ENCODE measurements at places on chromosomes 5 and 9.

GRCh38 chr9:89171693-89172092 lies 6.9 kb downstream of the SHC3 start:
- no peak for DNase-seq

- no peak for DNase-seq
Observed at GRCh38 chr5:111070272-111071134, 1.0 kb upstream of the TSLP start.

DNA sequence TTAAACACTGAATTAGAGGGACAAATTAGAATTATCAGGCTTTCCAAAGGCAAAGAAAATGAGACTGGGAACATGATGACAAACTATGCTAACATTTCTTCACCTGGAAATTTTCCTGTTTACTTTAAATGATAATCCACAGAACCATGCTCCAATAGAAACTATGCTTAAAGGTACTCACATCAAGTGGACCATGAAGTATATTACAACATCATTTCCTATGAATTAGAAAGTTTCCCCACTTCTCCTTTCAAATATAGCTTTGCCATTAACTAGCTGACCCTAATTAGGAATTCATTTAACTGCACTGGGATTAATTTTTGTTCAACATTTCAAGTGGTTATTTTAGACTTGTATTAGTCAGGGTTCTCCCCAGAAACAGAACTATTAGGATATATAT lies 81.4 kb downstream of the DTWD2 start:
- DNase-seq: no peak

DNA sequence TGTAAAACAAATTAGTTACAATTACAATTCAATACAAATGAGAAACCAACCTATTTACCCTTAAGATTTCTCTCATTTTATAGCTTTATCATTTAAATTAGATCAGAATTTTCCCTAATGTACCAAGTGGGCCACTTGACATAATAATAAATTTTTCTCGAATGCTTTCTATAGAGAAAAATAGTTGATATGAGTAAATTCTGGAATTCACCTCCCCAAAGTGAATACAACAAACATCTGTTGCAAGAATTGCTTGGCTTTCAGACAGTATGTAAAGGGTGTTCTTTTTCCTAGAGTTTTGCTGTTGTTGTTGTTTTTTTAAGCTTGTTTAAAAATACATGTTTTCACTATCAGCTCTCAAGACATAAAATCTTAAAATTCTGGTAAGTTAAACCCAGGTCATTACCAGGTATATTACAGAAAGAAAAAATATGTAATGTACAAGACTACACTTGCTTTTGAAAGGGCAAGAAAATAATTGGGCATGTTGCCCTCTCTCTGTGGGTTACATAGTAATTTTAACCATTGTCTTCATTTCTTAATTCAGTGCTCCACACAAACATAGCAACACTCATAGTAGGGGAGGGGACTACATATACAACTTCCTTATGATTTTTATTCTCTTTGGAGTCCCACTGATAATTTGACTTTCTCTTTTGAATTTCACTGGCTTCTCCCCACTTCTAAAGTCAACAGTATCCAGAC lies 200.6 kb downstream of the ARL15 start:
- DNase-seq: no peak

DNA sequence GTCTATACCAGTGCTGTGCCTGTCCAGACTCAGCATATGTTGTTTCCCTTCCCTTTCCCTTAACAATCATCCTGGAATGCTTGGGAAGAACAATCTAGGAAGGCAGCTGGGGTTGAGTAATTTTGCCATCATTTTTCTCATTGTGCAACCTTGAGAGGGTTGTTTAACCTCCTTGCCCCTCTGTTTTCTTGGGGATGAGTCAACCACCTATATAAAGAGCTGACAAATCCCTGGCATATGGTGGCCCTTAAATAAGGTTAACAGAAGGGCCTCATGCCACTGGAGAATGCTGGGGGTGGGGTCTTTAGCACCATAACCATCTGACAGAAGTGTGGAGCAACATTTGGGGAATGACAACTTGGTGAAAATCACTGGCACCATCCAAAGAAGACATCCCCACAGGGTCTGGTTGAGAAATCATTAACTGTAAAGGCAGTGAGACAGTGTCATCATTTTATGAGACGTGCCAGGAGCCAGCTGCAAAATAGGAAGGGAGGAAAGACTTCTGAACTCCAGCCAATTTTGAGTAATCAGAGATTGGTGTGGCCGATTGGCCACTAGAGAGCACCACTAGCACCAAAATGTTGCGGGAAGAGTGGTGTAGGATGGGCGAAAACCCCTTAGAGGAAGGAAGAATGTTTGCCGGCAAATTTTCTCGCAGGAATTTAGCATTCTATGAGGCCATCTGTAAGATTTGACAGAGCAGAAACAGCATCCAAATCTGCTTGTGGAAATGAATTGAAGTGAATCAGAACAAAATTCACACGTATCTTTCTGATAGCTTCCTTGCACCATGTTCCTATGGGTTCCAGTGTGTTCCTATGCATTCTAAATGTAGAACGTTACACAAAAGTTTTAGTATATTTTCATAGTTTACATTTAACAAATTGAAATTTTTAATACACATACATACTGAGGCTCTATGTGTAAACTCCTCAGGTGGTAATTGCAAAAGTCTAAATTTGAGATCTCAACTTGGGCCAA lies 113.8 kb downstream of the MSX2 start:
- DNase-seq: no peak

DNA sequence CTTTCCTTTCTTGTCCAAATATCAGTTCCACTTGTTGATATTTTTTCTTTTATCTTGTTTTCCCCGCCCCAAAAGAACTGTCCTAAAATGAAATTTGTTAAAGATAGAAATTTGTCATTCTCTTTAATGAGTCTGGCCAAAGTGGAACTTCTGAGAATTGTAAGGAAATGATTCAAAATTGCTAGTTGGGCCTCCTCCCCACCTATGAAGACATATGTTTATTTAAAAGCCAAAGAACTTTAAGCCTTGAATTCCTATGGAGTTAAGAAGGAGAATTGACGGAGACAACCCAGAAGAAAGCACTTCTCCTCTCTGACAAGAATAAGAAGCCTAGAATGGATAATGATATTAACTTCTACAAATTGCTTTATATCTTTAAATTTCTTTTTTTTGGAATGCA lies 59.1 kb upstream of the ALDH1A1 start:
- DNase-seq: no peak
